ENCODE measurements at places on chromosomes 3 and 15. TPM values are rescaled to one million over a fixed set of nuclear protein-coding genes. Genes with fewer than 3 reads are reported as not detected.

NUP210 gene
- total RNA-seq = 4.5 TPM

DNA sequence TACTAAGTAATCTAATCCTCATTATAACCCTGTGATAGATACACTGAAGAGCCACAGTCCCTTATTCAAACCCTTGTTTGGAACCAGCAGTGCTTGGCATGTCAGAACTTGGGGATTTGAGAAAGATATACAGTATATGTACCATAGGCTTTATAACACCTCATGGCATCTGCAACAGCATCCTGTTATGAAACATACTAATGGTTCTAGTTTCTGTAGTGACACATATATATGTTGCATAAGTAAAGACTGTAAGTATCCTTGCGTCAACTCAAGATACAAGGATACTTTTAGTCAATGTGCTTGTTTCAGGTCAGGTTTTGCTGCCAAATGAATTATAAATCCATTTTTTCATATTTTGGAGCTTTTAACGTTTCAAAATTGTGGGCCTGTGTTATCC lies 58.5 kb downstream of the CCNL1 start:
- DNase-seq = no peak

TM4SF4 gene
- total RNA-seq = 0.09 TPM

KBTBD8 gene
- 3.2 TPM for total RNA-seq

- no peak for DNase-seq
These were observed 55.5 kb downstream of the MYZAP start for GRCh38 chr15:57647071-57647790.

CSPG4 gene
- 76.7 TPM for total RNA-seq

RNF111 gene
- 12.4 TPM for total RNA-seq

DNA sequence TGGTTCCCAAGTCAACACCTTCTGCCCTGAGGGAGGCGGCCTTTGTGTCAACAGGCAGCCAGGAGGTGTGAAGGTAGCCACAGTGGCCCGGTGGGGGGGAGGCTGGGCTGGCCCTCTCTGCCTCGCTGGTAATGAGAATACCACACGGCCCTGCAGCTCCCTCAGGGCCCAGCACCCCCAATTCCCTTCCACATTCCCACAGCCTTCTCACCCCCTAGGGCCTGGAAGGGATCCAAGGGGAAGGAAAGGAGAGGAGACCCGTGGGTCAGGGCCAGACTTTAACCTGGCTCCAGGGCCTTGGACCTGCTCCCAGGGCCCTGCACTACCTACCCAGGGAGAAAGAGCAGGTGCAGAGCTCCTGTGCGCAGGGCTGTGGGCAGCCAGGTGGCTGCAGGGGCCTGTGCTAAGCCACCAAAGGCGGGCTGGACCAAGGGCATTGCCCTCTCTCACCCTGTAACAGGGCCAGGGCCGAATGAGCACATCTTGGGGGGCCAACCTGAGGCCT lies 8.7 kb upstream of the MESP2 start:
- no peak for DNase-seq

DNA sequence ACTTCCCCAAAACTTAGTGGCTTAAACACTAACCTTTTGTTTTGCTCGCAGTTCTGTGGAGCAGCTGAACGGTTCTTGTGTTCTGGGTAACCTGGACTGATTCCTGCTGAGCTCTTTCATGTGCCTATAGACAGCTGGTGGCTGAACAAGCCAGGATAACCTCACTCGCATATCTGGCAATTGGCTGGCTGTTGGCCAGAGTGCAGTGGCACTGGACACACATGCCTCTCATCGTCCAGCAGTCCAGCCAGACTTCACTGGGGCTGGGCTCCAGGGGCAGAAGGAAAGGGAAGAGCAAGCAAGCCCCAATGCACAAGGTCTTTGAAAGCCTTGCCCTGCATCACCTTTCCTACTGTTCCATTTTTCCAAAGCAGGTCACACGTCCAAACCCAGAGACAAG lies 53.6 kb upstream of the GATA2 start:
- DNase-seq = peak; percentile 56

C3orf85 gene
- not detected for total RNA-seq

SLCO2A1 gene
- 0.49 TPM for total RNA-seq

DNA sequence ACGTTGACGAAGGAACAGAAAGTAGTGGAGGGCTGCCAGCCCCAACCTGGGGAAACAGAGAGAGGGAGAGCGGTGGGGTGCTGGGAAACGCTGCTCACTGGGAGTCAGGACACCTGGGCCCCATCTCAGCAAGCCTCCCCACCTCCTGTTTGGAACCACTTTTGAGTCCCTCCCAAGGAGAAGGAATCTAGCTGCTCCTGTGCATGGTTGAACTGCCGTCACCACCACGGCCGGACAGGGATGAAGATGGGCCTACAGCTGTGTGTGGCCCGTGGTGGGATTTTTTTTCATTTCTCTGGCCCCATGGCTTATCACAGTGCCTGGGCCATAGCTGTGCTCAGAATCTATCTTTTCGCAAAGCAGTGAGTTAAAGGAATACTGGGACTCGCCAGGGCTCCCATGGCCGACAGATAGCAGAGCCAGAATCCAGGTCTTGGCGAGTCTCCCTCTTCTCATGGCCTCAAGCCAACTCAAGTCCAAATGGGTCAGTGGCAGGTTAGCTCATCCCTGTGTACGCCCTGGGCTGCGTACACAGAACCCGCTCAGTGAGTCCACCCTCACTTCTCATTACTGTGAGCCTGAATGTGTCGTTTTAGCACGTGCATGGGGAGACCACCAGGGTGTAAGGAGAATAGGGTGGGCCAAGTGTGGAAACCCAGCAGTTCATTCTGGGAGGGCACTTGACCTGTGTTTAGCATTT lies 271.2 kb downstream of the FAM43A start:
- no peak for DNase-seq

GOLGA6D gene
- 0.09 TPM for total RNA-seq

DNA sequence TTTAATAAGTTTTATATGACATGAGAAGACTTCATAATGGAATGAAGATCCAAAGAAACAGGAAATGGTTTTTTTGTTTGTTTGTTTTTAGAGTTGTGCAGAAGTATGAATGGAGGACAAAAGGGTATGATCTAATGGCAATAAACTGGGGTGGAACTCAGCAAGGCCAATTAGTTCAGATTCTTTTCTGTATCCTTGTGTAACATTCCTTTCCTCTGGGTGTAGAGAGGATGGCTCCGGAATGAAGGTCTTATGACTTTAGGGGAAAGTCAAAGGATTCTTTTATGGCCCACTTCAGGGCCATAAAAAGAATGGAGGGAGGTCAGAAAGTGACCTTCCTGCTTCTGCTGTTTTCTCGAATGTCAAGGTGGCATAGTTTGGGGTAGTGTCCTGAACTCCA lies 152.6 kb downstream of the DPH6 start:
- no peak for DNase-seq

SLC38A3 gene
- total RNA-seq = 1.7 TPM

DNA sequence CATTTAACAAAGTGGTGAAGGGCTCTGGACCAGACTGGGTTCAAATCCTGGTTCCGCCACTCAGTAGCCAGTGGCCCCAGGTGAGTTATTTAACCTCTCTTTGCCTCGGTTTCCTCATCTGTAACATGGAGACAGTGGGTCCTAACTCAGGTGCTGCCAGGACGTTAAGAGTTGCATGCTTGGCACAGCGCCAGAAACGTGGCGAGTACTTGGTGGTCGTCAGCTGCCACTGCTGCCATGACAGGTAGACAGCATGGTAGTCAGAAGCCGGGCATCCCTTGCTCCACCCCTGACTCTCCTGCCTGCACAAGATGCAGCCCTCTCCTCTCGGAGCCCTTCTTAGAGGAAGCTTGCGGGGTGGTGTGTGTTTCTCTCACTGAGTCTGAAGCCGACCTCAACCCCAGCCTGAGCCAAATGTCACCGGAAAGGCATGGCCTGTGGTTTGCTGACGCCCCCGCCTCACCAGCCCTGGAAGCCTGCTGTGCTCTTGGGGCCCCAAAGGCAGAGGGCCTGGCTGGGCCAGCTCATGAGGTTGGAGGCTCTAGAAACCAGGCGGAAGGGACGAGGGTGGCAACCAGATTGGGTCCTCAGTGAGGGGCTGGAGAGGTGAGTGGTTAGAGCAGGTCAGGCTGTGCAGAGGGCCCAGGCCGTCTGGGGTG lies 160.8 kb upstream of the TLE3 start:
- no peak for DNase-seq

ANKRD34C gene
- under 0.01 TPM for total RNA-seq

HCLS1 gene
- total RNA-seq = 4.1 TPM

DNA sequence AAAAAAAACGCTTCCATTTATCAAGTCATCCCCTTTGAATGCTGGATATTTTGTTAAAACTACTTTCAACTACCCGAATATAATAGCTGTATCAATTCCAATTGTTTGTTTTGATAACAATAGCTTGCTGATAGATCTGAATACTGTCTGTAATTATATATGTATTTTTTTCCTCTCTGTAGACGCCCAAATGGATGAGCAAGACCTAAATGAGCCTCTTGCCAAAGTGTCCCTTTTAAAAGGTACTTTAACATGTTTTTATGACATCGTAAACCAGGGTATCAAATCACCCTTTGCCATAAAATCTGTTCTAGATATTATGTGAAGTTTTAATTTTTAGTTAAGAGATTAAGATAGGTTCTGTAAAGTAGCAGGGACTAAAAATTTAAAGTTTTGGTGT lies 111.5 kb upstream of the FLNB start:
- DNase-seq = no peak

- no peak for DNase-seq
These were observed 127.3 kb upstream of the LINGO1 start for GRCh38 chr15:77759896-77760592.

DNA sequence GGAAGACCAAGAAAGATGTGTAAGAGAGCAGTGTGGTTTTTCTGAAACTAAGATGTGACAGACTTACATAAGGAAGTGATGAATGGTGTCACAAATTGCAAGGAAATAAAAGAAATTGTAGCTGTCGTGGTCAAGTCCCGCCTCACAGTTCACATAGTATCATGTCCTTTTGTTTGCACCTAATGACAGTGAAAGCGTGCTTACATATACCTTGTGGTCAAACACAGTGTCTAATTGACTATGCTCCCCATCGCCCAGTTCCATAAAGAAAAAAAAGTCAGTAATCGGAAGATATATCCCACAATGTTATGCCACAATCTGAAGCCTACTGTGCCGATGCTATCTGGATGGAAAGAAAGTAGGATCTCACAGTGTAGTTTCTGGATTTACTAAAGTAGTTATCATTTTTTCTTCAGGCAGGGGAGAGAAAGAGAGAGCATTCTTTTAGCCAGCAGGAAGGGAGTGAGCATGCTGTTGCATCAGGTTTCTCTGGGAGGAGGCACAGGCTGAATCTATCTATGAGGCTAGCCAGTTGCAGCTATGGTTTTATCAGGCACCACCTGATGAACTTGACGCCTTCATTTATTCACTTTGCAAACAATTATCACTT lies 9.8 kb upstream of the PLSCR1 start:
- DNase-seq = no peak

SAXO2 gene
- 1.1 TPM for total RNA-seq

- no peak for DNase-seq
These were observed 56.8 kb downstream of the ITGA11 start for GRCh38 chr15:68375191-68375631.

DNA sequence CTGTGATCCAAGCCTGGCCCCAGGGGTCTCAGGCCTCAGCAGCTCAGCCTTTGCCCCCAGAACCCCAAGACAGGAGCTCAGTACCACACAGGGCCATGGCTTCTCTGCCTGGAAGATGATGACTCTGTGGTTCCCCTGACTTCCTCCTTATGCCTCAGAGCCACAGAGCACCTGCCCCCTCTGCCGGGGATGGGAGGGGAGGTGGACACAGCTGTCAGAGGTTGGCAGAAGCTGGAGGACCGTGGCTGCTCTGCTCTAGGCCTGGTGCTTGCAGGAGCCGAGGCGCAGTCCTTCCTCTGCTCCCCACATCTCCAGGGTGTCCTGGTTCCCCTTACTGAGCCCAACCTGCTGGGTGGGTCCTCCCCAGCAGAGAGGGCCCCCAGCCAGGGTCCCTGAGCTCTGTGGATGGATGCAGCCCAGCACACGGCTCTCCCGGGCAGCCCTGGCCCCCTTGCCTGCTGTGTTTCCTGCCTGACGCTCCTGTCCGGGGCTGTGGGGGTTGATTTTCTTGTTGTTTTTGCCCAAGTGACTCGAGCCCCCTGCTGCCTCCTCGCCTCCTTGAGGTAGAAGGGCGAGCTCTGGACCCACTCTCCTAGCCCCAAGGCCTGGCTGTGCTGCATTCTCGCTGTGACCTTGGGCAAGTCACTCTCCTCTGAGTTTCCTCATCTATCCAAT lies 36.6 kb downstream of the PSTPIP1 start:
- peak; percentile 70 for DNase-seq

- DNase-seq = no peak
These were observed 186.6 kb upstream of the NSMCE3 start for GRCh38 chr15:29456255-29456654.

GRCh38 chr3:43525941-43526607 lies 95.7 kb downstream of the ANO10 start:
- DNase-seq = no peak

GPR160 gene
- total RNA-seq = 1.2 TPM

DNA sequence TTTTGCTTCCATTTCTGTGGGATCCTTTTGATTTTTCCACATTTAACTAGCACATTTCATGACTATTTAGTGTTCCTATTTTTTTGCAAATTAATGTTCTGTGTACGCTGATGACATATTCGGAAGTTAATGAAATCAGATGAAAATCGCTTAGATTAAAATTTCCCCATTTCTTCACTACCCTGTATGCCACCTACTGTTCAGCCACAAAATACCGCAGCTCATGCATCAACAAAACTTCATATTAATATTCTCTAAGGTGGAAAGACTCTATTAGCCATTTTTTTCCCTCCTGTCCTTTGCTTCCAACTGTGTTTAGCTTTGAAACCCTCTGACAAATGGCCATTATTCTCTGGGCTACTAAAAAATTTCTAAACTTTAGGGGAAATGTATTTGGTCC lies 300.6 kb downstream of the MECOM start:
- no peak for DNase-seq

GRCh38 chr15:33706173-33706572 lies 262.1 kb upstream of the CHRM5 start:
- no peak for DNase-seq
